ENCODE measurements at places on chromosomes 1 and 21.

DNA sequence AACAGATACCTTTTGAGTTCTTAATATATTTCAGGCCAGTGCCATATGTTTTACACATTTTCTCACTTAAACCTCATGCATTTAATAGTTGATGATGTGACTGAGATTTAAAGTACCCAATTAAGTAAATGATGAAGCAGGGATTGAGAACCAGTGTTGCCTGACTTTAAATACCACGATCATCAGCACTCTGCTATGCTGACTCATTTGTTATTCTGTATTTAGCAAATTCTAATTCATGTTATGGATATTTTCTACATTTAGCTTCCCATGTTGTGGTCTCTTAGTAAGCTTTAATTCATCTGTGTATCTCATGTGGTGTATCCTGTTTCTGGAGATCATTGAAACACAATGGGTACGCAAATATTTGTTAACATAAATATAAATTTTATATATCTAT lies 363.0 kb downstream of the PTBP2 start:
- DNase-seq, result peak; percentile 53

GRCh38 chr1:86303041-86303690 lies 93.0 kb downstream of the ODF2L start:
- DNase-seq, result no peak

DNA sequence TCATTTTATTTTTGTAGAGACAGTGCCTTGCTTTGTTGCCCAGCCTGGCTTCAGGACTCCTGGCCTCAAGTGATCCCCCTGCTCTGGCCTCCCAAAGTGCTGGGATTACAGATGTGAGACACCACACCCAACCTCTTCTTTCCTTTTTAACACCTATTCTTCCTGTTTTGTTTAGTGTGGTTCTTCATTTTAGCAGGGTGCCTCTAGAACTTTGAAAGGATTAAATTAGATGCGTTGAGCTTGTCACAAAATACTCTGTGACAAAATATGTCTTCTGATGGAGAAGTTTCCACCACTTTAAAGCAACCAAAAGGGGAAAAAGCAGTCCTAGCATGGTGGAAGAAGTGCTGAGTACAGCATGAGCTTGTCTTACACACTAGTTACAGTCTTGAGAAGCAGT lies 42.0 kb downstream of the CDC14A start:
- DNase-seq, result no peak

DNA sequence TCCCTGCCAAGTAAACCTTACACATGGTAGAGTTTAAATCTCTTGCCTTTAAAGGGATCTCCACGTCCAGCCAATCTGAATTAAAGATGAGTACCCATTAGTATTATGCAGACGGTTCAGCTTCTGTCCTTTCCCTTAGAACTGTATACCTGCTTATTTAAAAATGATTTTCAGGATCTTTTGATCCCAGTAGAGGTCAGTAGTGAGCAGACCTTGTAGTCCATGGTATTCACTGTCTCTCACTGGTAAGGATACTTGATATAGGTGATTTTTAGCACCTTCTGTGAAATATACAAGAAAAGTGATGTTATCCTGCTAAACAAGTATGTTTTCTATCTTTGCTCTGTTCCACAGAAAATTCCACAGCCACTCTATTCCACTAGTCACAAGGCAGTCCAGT lies 1211.6 kb upstream of the ADGRL4 start:
- DNase-seq, result peak; percentile 27

GRCh38 chr1:40431385-40431784 lies 18.9 kb upstream of the ZFP69B start:
- no peak for DNase-seq

- DNase-seq, result no peak
Measured at GRCh38 chr1:21916447-21917238, 20.5 kb downstream of the HSPG2 start.

GRCh38 chr1:147760481-147761260 lies at the start of gene GJA5:
Gene GJA5 (minus strand): TSS chr1:147760602. CDS start chr1:147759238, 1,364 bp downstream.
- no peak for DNase-seq

GRCh38 chr1:206067486-206068227 lies 14.7 kb downstream of the RHEX start:
- DNase-seq, result no peak

- peak; percentile 92 for DNase-seq
Measured at GRCh38 chr1:156146020-156146768, 7.2 kb upstream of the SEMA4A start.

GRCh38 chr1:164163289-164163849 lies 395.6 kb upstream of the PBX1 start:
- no peak for DNase-seq

DNA sequence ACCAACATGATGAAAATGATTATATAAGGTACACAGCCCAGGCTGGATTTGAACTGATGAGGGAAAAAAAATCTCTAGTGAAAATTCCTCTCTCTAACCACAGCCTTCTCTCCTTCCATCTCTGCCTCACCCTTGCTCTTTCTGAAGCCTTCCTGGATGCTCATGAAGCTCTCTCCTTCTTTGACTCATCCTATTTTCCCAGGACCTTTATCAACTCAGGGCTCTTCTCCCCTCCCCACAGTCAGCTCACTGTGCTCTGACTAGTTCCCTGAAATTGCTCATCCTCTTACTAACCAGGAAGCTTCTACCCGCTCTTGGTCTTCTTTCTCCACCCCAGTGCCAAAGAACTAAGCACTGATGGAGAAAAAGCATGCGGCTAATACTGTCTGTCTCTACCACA lies 46.4 kb upstream of the ERG start:
- no peak for DNase-seq

GRCh38 chr1:54949053-54949452 lies 31.4 kb upstream of the TMEM61 start:
- no peak for DNase-seq

GRCh38 chr1:179129702-179130473 lies 48.0 kb downstream of the TOR3A start:
- peak; percentile 45 for DNase-seq

GRCh38 chr1:41358131-41359021 lies 2.9 kb upstream of the FOXO6 start:
- no peak for DNase-seq

DNA sequence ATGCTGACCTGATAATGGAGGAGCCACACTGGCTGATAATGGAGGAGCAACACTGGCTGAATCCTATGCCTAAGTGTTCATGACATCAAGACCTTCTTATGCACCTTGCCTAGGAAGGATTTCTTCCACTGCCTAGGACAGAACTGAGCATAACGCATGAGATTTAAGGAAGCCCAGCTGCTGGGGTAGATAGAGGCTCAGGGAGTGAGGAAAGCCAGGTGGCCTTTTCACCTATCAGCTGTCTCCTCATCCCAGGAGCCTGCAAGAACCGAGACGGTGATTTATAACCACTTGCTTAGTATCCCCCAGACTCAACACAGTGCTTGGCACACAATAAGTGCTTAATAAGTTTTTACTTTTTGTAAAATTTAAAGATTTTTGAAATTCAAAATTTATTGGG lies 7.4 kb upstream of the CTBS start:
- no peak for DNase-seq

- peak; percentile 83 for DNase-seq
Measured at GRCh38 chr1:71572038-71572437, 491.2 kb upstream of the ZRANB2 start.

GRCh38 chr1:115977499-115978258 lies 1.4 kb downstream of the SLC22A15 start:
- peak; percentile 29 for DNase-seq

GRCh38 chr21:41075656-41076055 lies 92.3 kb upstream of the BACE2 start:
- DNase-seq, result no peak

- DNase-seq, result no peak
Measured at GRCh38 chr1:98112626-98113025, 191.8 kb upstream of the DPYD start.

DNA sequence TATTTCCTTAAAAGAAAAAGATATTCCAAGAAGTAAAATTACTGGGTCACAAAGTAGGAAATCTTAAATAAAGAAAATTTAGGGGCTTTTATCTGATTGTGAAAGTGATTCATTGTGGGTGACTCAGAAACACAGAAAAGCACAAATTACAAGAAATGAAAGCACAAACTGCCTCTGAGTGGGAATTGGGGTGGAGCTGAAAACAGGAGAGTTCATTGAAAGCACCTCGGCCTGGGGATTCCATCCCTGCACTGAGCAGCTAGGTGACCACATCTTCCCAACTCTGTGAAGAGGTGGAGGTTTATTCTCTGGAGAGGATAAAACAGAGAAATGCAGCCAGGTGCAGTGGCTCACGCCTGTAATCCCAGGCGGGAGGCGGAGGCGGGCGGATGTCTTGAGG lies 7.4 kb downstream of the GJA4 start:
- peak; percentile 48 for DNase-seq

GRCh38 chr1:163202833-163203451 lies at the start of gene RGS5:
Gene RGS5 (minus strand): TSS chr1:163202916. CDS start chr1:163202835, 81 bp downstream.
- peak; percentile 74 for DNase-seq

DNA sequence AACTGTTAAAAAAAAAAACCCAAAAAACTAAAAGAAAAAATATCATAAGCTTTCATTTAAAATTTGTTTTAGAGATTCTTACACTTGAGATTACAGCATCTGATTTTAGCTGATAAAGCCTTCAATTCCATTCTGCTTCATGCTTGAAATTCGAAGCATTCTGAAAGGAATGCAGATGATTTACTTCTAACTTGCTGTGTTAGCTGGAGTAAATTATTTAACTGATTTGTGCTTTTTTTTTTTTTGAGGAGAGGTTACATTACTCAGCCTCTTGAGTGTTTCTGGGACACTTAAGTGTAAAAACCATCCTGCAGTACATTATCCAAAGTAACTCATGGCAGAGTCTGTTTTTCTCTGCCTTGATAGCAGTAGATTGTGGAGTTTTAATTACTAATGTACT lies 4.5 kb upstream of the TRIM67 start:
- DNase-seq, result no peak

DNA sequence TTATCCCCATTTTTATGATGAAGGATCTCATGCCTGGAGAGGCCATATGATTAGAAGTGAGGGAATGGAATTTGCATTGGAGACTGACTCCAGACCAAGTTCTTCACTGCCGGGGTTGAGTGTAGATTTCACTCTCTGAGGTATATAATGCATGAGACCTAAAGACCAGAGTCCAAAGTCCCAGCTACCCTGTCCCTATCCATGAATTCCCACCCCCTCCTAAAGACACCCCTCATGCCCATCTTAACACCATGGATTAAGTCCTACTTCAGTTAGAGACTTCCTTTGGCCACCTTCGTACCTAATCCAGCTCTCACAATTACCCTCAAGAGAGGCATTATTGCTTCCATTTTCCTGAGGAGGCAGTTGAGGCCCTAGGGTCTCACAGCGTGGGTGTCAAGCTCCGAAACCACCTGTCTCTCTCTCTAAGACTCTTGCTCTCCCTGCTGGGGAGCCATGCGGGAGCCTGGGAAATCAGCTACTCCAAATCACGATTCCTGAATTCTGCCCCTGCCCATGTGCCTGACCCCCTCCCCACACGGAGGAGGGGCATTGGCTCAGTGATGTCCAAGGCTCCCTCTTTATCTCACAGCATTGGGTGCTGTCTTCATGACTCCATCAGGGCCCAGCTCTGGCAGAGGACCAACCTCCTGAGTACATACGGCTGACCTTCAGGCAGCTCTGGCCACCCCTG lies 11.7 kb upstream of the FOXO6 start:
- DNase-seq, result no peak

- peak; percentile 7 for DNase-seq
Measured at GRCh38 chr1:220409771-220410595, 118.0 kb upstream of the MARK1 start.

GRCh38 chr1:185441605-185442004 lies 124.6 kb upstream of the IVNS1ABP start:
- peak; percentile 97 for DNase-seq

- no peak for DNase-seq
Measured at GRCh38 chr1:41086921-41087320, 65.4 kb upstream of the SLFNL1 start.

- no peak for DNase-seq
Measured at GRCh38 chr1:16063226-16063829, 10.1 kb downstream of the FAM131C start.

DNA sequence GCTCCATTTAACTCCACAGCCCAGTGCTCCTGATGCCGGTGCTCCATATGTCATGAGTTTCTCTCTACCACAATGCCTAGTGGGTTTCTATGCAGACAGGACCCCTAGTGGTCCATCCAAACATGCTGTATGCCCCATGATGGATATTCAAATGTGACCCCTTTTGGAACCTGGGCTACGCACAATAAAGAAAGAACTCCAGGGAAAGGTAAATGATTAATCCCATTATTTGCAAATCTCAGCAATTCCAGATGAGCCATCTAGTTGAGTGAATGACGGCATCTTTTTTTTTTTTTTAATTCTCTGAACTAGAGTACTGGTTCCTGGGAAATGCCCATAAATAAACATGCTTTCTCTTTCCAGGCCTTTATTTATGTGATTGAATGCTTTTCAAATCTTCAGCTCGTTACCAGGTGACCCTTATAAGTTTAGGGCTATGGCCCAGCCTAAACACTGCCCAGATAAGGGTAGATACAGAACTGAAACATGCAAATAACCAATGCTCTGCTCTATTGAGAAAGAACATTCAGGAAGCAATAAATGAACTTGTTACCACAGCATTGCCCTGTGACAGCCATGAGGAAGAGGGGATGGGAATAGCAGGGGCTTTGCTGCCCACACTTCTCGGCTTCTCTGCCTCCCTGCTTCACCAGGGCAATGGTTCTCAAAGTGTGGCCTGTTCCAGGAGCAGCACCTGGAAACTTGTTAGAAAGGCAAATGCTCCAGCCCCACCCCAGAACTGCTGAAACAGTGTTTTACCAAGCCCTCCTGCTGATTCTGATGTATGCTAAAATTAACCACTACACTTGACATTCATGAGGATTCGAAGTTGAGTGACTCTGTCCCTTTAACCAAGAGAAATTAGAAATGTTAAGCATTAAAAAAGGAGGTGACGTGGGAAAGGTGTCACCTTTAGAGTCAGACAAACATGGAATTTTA lies 151.7 kb downstream of the SEC16B start:
- DNase-seq, result no peak

DNA sequence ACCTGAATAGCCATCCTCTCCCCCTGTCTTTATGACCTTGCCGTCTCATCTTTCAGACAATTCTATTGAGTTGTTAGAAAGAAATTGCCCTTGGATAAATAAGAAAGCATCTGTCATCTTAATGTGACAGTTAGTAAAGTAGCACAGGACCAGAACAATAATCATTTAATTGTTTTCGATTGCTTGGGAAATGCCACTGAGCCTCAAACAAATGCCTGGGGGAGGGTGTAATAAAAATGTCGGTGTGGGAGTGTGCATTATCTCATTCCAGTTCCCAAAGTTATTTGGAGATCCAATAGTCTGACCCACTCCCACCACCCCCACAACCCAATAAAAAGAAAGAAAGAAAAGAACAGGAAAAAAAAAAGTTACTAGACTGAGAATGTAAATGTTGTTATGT lies 509.3 kb upstream of the LRRC7 start:
- DNase-seq, result no peak

DNA sequence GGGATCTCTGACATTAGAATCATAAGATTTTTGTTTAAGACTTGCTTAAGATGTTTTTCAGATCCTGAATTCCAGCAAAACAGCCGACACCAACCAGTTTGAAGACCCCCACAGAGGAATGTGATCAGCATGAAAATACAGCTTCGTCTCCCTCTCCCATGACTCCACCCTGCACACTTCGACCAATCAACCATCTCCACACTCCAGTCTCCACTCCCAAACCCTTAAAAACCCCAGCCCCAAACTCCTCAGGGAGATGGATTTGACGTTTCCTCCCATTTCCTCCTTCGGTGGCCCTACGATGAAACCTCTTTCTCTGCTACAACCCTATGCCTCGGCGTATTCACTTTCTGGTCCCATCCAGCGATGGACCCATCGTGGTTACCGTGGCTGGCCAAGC lies 30.1 kb upstream of the KIF26B start:
- DNase-seq, result no peak

All from fibroblast of lung (primary cell).